Panc1 (cell line): ENCODE measurements at places on chromosomes 6 and 20. TPM values are rescaled to one million over a fixed set of nuclear protein-coding genes. Genes with fewer than 3 reads are reported as not detected.
A peak's percentile ranks its signal among the peaks of the same experiment; 100 is the strongest.

Gene SAMD5
- total RNA-seq: 0.23 TPM

Gene RNF217
- total RNA-seq: 37.7 TPM

Gene ERVFRD-1
- not detected for total RNA-seq

DNA sequence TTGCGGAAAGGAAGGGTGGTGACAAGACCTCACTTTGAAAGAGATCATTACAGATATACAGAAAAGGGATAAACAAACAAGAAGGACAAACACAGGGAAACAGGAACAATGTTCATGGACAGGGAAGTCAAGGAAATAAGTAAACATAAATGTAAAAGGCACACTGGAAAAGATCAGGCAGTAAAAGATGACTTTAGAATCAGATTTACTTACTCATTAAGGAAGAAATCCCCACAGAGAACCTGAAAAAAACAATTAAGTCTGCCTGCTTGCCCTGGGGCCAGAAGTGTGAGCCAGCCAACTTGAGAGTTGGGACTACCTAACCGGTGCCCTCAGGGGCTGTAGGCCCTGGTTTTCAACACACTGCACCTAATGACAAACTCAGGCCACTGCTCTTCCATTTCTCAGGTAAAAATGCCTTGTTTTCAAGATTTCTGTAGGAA is 1.7 kb downstream of the APMAP start:
- H3K27ac ChIP-seq: peak overlapping the region; percentile 99
- DNase-seq: no peak
- no peaks in the 10 kb centered on the region for H3K27me3 ChIP-seq
- H3K36me3 ChIP-seq: no peaks in the 10 kb centered on the region; the same call in 1 of the 2 replicates

DNA sequence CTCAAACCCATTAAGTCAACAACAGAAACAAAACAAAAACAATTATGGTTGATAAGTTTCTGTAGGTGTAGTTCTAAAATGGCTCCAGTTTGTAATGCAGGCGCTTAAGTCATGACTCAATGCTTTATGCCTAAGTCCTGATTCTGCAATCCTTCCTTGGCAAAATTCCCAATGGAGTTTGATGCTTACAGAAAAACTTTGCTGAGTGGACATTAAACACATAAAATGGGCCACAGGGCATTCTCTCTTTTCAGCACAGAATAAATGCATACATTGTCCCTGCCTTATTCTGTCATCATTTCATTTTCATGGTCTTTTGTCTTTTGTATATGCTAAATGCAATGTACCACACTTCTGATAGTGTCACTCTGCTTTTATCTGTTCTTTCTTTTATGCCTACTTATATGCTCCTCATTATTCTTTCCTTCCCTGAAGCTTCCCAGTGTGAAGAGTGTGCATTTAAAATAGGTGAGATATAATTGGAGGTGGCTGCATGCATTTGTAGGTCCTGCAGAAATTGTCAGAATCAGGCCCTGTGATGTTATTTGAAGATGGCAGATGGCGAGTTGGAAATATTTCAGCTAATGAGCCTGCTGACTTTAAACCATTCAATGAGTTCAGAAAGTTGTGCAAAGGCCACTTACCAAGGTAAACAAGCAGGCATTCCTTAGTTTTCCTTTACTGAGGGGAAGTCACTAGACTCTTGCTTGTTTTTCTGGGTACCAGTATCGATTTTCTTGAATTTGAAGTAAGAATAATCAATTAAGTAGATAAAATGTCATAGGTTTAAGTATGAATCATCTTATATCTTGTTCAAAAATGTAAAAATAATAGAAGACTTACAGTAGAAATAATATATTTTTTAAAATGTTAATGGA is 313.1 kb downstream of the TRDN start:
- H3K4me3 ChIP-seq: no peak overlapping the region
- H3K4me1 ChIP-seq: no peaks in the 10 kb centered on the region
- H3K36me3 ChIP-seq: no peaks in the 10 kb centered on the region

- H3K27ac ChIP-seq: no peak overlapping the region
- H3K27me3 ChIP-seq: no peaks in the 10 kb centered on the region
- H3K36me3 ChIP-seq: no peaks in the 10 kb centered on the region
- H3K4me1 ChIP-seq: peaks cover 8% of the 10 kb centered on the region
- DNase-seq: no peak
- H3K4me3 ChIP-seq: no peak overlapping the region
These were observed 76.9 kb upstream of the RALY start for GRCh38 chr20:33916768-33917167.

DNA sequence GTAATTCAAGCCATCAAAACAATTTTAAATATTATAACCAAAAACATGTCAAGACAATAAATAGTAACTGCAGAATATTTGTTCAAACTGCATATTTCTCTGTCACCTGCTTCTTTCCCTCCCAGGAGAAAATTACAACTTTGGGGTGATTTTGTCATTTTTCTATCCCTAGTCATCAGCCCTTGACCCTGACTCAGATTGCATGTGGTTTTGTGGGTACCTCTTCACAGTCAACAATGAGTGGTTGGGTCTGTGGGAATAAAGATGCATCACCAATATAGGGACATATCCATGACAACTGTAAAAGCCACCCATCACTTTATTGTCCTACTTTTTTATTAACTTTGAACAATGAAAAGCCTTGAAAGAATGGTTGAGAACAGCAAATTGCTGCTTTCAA is 7.3 kb downstream of the COL10A1 start:
- H3K27ac ChIP-seq: no peak overlapping the region
- H3K36me3 ChIP-seq: peaks cover 17% of the 10 kb centered on the region
- H3K4me1 ChIP-seq: no peaks in the 10 kb centered on the region
- no peak for DNase-seq
- no peak overlapping the region for H3K4me3 ChIP-seq
- H3K27me3 ChIP-seq: no peaks in the 10 kb centered on the region

DNA sequence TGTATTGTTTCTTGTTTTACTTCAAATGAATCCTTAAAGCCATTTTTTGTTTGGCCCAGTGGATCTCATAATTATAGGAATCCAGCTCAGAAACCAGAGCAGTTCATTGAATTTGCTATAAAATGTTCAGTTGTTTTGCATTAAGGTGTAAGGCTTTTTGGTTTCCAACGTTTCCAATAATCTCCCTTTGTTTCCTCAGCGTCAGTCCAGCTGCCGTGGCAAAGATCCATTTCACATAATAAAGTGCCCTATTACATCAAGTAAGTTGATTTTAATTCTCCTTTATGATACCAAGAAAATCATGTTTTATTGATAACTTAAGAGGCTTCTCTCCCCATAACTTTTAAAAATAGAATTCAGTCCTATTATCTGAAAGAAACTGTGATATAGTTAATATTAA is 472.6 kb downstream of the UTRN start:
- no peaks in the 10 kb centered on the region for H3K27me3 ChIP-seq
- no peak overlapping the region for H3K4me3 ChIP-seq
- no peaks in the 10 kb centered on the region for H3K36me3 ChIP-seq
- DNase-seq: no peak
- no peak overlapping the region for H3K27ac ChIP-seq

- H3K4me1 ChIP-seq: no peaks in the 10 kb centered on the region
- H3K4me3 ChIP-seq: no peak overlapping the region
- H3K27me3 ChIP-seq: no peaks in the 10 kb centered on the region
- DNase-seq: no peak
These were observed 184.7 kb downstream of the MYLK4 start for GRCh38 chr6:2566048-2566447.

GRCh38 chr6:166637812-166638572 is 10.9 kb upstream of the RPS6KA2 start:
- H3K4me3 ChIP-seq: no peak overlapping the region
- H3K27ac ChIP-seq: no peak overlapping the region
- no peaks in the 10 kb centered on the region for H3K4me1 ChIP-seq
